ENCODE measurements at places on chromosomes 4 and X.
A peak's percentile ranks its signal among the peaks of the same experiment; 100 is the strongest.

DNA sequence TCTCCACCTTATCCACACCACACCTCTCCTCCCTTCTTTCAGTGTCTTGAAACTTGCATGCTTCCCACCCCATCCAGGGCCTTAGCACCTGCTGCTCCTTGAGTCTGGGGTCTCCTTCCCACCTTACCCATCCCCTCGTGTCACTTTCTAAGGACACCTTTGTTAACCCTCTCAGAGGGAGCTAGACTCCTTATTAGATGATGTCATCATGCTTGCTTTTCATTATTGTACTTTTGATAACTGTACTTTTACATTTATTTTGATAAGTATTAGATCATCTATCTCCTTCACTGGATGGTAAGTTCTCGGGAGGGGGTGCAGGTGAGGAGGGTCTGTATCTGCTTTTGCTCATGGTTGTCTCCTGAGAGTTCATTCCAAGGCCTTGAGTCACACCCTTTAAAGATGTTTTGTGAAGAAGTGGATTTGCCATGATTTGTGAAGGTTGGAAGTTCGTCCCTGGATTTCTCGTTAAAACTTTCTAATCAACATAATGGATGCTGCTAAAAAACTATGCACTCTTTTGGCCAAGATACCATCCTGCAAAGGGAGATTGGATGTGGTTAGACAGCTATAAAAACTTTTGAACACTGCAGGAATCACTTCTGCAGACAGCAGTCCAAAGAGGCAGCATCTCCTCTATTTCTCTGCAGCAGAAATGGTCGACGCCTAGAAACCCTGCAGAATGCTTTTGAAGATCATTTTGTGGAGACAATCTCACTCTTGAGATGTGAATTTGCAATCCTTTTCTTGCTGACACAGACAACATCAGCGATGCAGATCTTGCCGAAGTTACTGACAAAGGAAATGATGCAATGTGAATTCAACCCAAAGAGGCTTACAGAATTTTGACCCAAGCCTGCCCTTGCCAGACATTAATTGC lies 69.6 kb downstream of the ENPP6 start:
- no peak for DNase-seq

GRCh38 chrX:40313269-40313668 lies 215.5 kb upstream of the BCOR start:
- DNase-seq, result no peak

DNA sequence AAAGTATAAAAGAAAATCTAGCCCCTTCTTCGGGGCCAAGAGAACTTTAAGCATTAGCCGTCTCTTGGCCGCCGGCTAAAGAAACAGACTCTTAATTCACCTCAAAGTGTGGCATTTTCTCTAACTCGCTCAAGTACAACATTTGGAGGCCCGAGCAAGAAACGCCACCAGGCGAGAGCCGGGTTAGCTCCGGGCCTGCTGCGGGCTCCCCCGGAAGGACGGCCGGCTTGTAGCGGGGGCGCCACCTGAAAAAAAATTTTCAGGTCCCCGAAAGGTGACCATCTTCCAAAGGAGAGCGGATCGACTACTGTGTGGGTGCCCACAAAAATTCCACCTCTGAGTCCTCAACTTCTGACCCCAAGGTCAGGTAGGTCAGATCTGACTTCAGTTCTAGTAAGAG lies 156.0 kb downstream of the DEFB131A start:
- no peak for DNase-seq

DNA sequence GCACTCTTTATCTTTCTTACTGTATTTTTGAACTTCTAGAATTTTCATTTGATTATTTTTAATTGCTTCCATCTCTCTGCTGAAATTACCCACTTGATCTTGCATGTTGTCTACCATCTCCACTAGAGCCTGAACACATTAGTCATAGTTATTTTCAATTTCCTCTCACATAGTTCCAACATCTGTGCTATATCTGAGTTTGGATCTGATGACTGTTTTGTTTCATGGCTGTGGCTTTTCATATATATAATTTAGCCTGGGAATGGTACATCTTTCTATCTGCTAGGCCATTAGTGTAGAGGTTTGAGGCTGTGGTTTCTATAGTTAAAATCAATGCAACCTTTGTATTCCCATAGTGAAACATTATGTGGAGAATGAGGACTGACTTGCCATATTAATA lies 33.2 kb downstream of the NPY2R start:
- DNase-seq, result no peak

- DNase-seq, result no peak
Measured at GRCh38 chr4:86974551-86974994, 39.8 kb downstream of the AFF1 start.

DNA sequence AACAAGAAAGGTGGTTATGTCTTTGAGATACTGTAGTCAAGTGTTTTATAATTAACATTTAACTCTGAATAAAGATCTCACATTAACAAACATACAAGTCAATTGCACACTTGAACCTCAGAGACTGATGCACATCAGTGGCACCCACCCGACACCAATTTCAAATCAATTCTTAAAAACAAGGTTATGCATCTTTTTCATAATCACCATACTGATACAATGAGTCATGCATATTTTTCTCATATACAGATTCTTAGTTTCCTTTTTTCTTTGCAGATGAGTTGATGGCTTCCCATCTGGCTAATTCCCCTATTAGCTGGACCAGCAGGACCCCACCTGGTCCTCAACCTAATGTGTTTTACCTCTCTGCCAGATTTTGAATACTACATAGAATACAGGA lies 136.2 kb upstream of the RPL34 start:
- no peak for DNase-seq

DNA sequence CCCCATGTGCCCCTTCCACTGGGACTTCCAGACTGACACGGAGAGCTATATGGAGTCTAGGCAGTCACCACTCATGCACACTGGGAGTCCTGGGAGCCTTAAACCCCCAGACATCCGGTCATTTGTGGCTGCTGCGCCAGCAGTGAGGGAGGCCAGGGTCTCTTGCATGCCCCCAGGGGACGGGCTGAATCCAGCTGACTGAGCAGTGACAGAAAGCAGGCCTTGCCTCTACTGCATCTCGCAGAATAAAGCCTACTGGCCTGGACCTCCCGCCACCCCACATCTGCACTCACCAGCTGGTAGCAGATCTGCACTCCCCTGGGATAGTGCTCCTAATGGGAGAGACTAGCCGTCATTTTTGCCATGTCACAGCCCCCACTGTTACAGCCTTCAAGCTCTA lies 1234.2 kb downstream of the FAM133A start:
- DNase-seq, result no peak

DNA sequence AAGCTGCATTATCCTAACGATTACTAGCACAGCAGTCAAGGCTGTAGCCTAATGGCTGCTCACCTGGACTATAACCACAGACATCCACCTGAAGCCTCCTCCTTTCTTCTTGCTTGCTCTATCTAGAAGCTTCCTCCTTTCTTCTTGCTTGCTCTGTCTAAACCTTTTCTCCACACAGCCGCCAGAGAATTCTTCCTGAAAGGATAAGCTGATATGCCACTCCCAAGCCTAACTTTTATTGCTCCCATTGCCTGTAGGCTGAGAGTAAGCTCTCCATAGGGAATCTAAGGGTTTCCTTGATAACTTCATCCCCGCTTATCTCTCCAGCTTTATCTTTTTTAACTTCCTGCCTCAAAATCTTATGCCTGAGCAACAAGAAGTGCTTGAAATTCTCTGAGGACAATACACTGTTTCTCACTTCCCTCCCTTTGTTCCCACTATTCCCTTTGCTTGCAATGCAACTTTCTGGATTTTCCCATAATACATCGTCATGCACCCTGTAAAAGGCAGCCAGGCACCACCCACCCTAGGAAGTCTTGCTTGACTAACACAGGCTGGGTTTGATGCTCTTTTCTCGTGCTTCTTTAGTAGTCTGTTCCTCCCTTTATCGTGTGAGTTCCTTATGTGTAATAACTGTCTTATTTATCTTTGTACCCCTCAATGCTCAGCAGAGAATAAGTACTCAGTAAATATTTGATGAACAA lies 1.4 kb upstream of the LRIT3 start:
- DNase-seq, result no peak

DNA sequence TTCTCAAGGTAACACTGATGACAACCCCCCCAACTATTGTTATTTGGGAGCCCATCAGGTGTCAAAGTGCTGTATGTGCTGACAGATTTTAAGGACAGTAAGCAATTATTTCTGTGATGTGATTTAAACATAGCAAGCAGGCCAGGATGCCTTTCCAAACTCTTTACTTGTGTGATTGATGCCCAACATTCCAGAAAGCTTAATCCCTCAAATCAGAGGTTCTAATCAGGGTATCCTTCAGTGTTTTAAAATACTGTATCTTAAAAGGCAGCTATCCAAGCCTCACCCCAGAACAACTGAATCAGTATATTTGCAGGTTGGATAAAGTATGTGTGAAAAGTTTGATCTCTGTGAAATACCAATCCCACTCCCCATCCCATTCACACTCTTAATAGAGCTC lies 119.7 kb downstream of the GASK1B start:
- DNase-seq, result no peak

DNA sequence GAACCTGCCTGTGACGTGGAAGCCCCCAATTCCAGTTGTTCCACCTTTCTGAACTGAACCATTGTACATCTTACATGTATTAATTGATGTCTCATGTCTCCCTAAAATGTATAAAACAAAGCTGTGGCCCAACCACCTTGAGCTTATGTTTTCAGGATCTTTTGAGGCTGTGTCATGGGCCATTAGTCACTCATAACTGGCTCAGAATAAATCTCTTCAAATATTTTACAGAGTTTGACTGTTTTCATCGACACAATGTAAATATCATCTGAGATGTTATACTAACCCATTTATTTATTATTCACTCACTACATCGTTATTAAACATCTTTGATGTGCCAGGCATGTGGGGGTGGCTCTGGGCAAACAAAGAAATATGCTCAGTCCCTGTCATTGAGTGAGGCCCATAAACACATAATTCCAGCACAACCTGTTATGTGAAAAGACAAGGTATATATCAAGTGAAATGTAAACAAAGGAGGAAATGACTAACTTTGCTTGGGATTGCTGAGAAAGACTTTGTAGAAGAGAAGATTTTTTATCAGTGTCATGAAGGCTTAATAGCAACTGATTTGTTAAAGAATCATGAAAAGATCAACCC lies 34.5 kb upstream of the PPM1K start:
- no peak for DNase-seq

DNA sequence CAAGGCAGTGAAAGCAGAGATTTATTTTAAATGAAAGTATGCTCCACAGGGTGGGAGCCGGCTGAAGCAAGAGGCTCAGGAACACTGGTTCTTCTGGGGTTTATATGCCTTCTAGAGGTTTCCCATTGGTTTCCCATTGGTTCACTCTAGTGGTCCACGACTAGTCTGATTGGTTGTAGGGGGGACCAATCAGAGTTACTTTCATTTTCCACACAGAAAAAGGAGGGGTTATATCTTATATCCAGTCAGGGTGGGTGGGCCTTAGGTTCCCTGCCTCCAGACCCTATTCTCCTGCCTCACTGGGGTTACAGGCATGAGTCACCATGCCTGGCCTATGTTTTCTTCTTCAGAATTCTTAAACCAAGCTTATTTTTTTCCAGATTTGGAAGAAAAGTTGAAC lies 101.6 kb downstream of the KLHL8 start:
- no peak for DNase-seq

GRCh38 chr4:102500696-102501446 lies at the start of gene NFKB1:
Gene NFKB1 (plus strand): TSS chr4:102501359. CDS start chr4:102525519, 24,160 bp downstream.
- peak; percentile 68 for DNase-seq

All from stimulated activated CD8-positive, alpha-beta memory T cell treated with anti-CD3 and anti-CD28 coated beads, Interleukin-2, amount 100 ng/mL, for 1 hour (primary cell).